ENCODE measurements at places on chromosomes 7 and 10.

DNA sequence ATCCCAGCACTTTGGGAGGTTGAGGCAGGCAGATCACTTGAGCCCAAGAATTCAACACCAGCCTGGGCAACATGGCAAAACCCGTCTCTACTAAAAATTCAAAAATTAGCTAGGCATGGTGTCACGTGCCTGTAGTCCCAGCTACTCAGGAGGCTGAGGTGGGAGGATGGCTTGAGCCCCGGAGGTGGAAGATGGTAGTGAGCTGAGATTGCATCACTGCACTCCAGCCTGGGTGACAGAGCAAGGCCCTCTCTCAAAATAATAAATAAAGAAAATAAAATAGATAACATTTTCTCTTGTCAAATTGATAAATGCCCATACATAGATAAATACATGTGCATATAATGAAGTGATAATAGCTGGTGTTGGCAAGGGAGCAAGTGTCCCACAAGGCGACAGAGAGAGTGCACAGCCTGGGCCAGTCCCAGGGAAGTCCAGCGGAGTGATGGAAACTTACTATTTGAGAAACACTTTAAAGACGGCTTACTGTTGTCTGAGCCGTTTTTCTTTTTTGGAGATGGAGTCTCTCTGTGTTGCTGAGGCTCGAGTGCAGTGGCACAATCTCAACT is 33.4 kb upstream of the DLG5 start:
- no peak for DNase-seq

DNA sequence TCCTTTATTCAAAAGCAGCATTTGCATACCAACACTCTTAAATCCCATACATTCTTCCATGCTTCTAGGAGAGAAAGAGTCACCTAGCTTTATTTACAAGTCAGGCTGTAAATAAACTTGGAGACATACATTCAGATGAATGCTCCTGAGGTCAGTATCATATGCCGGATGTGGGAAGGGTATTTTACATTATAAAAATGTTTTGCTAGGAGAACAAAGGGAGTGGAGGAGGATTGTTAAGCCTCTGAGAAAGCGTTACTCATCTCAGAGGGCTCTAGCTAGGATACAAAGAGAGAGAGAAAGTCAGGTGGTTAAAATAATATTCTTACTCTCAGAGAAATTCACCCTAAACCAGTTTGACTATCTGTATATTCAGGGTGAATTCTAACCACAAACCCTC is 300.9 kb upstream of the NPSR1 start:
- peak; percentile 46 for DNase-seq

DNA sequence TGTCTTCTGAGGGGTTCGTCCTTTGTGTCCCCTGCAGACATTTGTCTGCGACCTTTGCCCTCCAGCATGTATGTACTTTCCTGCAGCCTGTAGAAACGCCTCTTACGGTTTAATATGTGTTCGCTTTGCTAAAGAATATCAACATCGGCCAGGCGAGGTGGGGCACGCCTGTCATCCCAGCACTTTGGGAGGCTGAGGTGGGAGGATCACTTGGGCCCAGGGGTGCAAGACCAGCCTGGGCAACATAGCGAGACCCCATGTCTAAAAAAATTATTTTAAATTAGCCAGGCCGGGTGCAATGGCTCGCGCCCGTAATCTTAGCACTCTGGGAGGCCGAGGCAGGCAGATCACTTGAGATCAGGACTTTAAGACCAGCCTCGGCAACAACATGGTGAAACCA is 15.5 kb downstream of the ALKBH4 start:
- no peak for DNase-seq

- DNase-seq = no peak
Measured at GRCh38 chr10:79137826-79138225, 69.1 kb downstream of the ZMIZ1 start.

DNA sequence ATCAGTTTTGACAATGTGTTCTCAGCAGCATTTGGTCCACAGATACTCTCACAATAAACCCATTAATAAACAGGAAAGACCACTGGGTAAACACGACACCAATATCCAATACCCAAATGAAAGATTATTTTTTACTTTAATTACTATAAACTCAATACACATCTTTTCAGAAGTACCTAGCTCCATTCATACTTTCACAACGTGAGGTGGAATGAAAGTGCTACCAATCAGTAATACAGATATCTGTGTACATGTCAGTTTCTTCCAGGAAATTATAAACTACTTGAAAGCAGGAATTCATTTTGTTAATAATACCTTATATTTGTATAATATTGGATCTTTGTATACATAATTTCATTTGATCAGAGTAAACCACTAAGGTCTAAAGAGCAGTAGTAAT is 11.9 kb downstream of the CDK6 start:
- no peak for DNase-seq
